Kidney glomerular epithelial cell (primary cell): ENCODE measurements at places on chromosomes 3 and 15.

- DNase-seq = no peak
Observed at GRCh38 chr3:120648290-120648689, 33.7 kb downstream of the HGD start.

GRCh38 chr15:73712107-73712506 is 27.9 kb downstream of the CD276 start:
- DNase-seq = no peak

DNA sequence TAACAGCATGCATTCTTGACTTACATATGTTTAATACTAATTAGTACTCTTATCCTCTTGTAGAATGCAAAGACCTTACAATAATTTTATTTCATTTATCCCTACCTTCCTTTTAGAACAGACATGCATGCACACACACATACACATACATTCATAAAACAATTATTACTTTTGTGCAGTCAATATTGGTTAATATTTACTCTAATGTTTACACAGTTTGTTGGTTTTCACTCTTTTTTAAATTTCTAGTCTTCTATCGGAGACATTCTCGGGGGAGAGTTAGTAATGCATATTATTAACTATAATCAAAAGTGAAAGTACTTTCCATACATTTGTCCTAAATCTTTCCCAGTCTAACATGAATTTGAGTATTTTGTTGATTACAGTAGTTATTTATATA is 317.7 kb upstream of the DPH6 start:
- no peak for DNase-seq

- DNase-seq = peak; percentile 7
Observed at GRCh38 chr3:69695443-69695842, 43.8 kb upstream of the MITF start.

DNA sequence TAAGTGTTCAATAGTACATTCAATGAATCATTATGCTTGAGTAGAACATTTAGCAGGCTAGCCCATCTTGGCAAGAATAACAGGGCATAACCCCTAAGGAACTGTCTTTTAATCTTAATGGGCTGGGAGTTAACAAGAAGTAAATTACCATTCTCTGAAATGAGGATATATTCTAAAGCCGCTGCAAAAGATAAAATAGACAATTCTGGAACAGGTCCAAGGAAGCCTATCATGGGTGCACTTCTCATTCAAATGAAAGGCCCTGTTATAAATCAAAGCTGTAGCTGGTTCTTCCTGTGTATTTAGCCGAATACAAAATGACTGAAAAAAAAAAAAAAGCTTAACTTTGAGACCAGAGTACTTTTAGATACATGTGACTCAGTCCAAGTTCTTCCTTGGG is 15.6 kb downstream of the MTHFS start:
- DNase-seq = no peak

- no peak for DNase-seq
Observed at GRCh38 chr15:69951256-69951897, 146.3 kb downstream of the TLE3 start.
